ENCODE measurements at places on chromosomes 7 and 10.

- no peak for DNase-seq
Observed at GRCh38 chr7:97851683-97852082, 20.5 kb downstream of the ASNS start.

GRCh38 chr10:18079665-18080295 is 60.4 kb upstream of the CACNB2 start:
- no peak for DNase-seq

- no peak for DNase-seq
Observed at GRCh38 chr10:73872190-73872710, 2.1 kb downstream of the CAMK2G start.

- DNase-seq: no peak
Observed at GRCh38 chr7:121385800-121386179, 10.3 kb downstream of the FAM3C start.

GRCh38 chr10:32959006-32959920 is 1.2 kb upstream of the ITGB1 start:
- DNase-seq: no peak

DNA sequence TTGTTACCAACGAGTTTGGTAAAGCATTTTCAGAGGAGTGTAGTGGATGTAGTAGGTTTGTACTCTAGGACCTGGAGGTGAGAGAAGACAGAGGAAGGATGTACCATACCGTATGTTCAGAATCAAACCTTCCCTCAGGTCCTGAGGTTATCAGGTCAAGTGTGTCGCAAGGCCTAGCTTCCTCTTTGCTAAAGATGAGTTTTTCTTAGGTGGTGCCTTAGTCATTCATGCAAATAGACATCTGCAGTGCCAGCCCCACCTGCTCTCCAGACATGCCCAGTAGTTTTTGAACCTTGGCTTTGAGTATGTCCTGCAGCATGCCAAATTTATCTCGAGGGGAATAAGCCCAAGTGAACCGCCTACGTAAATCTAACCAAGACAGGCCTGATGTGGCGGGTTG is 71.3 kb downstream of the HDAC9 start:
- DNase-seq: no peak

DNA sequence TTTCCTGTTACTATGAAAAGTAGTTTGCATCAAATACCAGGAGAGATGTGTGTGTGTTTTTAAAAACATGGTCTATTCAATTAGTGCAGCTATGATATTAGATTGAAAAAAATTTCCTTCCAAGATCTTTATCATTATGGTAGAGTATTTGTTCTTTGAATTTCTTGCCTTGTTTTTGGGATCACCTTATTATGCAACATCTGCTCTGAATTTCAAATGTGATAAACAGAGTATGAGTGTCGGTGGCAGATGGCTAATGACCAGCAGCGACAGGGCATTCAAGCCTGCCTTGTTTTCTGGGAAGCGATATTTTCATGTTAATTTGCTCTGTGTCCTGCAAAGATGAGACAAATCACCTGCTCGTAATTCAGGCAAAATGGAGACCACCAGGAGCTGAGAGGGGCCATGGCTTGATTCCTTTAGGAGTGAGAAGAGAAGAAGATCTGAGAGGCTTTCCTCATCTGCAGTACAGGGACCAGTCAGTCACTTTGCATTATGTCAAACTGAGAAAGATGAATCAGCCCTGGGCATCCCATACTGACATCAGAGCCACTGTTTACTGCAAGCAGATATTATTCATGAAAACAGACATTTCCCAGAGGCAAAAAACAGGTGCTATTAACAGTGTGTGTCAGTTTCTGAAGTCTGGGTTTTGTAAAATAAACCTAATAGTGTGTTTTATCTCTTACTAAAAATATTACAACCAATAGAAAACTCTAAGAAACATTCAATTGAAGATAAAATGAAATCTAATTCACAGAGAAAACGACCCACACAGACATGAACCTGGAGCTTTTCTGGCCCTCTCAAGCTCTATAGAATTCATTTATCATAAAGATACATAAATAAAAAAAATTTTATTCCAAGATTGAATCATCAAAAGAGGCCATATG is 67.6 kb downstream of the CDK6 start:
- no peak for DNase-seq

- DNase-seq: no peak
Observed at GRCh38 chr7:80440883-80441282, 71.0 kb downstream of the GNAT3 start.

GRCh38 chr7:16428672-16429071 is 7.3 kb upstream of the CRPPA start:
- DNase-seq: no peak

- DNase-seq: peak; percentile 82
Observed at GRCh38 chr7:149285603-149286002, 23.6 kb downstream of the ZNF783 start.

GRCh38 chr7:70585071-70585470 is 546.9 kb upstream of the GALNT17 start:
- no peak for DNase-seq

- no peak for DNase-seq
Observed at GRCh38 chr7:37706804-37707203, 23.2 kb downstream of the GPR141 start.

DNA sequence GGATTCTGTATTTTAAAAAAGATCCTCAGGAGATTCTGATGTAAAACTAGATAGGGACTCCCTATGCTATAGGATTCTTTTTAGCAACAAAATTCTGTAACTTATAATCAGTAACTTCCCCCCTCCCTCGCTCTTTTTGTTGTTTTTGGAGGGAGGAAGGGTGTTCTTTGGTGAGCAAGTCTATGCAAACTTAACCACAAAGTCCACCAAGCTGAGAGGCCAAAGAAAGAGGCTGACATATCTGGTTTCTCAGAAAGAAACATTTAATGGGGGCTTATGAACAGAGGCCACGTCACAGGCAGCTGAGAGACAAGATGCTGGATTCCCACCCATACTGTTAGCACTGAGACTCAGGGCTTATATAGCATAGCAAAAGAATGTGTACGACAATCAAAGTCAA is 14.3 kb upstream of the ABCB5 start:
- no peak for DNase-seq

DNA sequence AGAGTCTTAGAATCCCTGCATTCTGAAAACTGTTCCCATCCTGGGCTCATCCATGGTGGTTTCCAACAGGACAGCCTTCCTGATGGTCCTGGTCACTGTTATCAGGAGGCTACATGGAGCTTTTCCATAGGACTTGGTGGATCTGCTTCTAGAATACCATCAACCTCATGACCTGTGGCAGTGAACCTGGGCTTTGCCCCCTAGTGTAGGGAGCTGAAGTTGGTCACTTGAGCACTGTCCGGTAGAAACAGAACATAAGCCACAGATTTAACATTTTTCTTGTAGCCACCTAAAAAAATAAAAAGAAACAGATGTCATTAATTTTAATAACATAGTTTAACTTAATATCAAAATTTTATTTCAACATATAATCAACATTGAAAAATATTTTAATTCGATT is 165.8 kb downstream of the TMEM178B start:
- no peak for DNase-seq

DNA sequence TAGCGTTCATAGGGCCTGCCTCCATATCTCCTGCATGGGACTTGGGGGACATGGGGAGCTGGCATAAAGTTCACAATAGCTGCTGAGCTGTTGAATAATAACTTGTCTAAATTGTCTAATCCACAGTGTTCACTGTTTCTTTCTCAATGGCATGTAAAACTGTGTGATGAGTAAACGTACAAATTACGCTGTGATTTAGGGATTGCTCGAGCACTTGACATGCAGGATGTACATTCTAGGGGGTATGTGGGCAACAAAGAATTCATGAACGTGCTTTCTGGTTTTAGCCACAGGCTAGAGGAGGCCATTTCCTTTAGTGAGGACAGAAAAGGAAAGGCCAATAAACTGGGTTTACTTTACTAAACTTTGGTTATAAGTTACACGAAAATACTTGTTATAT is 534.2 kb upstream of the ZWINT start:
- DNase-seq: no peak

- DNase-seq: no peak
Observed at GRCh38 chr7:79730971-79731370, 277.5 kb upstream of the MAGI2 start.

- DNase-seq: no peak
Observed at GRCh38 chr7:22275661-22276060, 81.3 kb downstream of the RAPGEF5 start.

DNA sequence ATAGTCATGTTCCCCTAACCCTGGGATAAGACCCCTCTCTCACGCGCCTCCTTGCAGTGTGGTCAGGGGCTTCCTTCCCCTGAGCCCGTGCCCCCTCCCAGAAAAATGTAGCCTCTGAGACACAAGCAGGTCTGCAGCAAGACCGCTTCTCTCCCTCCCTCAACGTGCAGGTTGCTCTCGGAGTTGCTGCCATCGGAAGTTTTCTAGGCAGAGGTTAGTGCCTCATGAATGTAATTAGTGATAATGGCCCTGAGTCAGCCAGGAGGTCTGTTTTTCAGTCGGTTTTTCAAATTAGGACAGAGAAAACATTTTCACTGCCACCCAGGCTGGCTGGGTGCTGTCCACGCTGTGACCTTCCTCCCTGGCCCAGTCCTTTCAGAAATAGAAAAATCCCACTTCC is 43.2 kb upstream of the PRLHR start:
- no peak for DNase-seq

DNA sequence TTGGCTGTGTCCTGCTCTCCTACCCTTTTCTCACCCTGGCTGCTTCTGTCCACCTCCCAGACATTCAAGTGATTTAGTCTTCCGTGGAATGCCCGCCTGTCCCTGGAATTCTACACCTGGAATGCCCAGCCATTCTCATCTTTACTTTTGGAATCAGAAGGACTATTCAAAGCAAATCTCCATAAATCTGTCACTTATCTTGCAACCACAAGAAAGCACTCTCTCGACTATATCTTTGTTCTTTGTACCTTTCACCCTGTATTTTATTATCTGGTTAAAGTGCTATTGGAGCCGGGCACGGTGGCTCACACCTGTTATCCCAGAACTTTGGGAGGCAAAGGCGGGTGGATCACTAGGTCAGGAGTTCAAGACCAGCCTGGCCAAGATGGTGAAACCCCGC is 79.3 kb upstream of the KMT2E start:
- DNase-seq: no peak

- DNase-seq: no peak
Observed at GRCh38 chr7:157727964-157728615, 391.3 kb downstream of the DNAJB6 start.

DNA sequence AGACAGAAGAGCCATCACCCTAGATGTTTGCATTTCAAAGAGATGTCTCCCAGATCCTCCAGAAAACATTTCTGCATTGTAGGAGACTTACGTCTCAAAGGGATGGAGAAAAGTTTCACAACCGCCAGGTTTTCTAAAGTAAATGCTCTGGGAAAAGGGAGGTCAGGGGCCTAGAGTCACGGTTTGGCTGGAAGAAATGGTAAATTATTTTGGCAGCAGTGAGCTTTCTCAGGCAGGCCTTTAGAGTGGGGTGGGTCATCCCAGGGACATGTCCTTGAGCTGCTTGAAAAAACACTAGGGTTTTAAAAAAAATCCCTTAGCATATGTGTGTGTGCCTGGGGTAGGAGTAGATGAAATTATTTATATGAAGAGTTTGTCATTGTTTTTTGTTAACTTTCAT is 728.8 kb downstream of the TYW1 start:
- DNase-seq: no peak

- no peak for DNase-seq
Observed at GRCh38 chr10:15744217-15744865, 24.6 kb upstream of the ITGA8 start.

GRCh38 chr10:6135039-6135438 is 46.2 kb downstream of the RBM17 start:
- no peak for DNase-seq

DNA sequence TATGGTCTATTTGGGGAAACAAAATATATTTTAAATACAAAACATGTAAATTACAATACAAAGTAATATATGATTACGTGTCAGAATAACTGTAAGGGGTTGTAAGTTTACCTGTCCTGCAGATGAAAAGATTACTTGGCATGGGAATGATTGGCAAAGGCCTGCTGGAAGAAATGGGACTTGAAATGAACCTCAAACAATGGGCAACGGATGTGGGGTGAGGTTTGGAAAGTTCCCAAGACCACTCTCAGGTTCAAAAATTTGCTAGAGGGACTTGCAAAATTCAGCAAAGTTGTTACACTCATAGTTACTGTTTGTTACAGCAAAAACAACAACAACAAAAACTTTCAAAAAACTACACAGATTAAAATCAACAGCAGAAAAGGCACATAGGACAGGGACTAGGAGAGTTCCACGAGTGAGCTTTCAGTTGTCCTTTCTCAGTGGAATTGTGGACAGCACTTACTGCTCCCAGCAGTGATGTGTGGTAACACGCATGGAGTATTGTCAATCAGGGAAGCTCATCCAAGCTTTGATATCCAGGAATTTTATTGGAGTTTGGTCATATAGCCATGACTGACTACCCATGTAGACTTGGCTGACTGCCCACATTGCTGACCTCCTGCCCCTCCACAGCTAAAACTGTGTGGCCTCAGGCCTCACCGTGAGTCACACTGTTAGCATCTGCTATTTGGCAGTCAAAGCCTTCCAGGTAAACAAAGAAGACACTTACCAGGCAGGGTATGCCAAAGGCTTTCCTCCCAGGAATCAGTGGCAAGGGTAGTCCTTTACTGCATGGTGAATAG is 43.8 kb downstream of the EXOC6 start:
- DNase-seq: no peak

DNA sequence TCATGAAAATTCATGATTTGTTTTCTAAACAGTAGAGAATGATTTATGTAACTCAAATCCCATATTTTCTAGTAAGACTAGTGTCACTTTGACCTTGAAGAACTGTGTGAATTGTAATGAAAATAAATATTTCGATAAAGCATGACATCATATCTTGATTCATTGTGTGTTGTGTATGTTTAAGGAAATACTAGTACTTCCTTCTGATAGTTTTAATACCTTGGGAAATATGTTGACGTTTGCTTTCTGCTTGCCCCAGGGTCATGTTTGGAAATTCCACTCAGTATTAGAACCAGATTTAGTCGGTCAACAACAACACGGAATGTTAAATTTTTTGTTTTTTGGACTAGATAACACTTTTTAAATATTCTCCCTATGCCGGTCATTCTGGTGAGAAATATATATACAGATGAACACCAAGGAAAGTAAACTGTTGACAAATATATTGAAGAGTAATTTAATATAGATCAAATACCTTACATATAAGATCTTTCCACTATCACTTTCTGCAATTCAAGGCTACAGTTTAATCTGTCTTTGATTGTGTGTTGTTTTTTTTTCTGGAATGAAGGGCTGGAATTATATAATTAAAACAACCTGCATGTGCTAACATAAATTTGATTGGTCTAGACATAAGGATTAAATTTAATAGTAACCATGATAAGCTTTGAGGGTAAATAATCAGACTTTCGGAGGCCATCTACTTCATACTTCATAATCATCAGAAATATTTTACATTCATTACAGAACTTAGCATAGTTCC is 126.2 kb downstream of the MDFIC start:
- no peak for DNase-seq

DNA sequence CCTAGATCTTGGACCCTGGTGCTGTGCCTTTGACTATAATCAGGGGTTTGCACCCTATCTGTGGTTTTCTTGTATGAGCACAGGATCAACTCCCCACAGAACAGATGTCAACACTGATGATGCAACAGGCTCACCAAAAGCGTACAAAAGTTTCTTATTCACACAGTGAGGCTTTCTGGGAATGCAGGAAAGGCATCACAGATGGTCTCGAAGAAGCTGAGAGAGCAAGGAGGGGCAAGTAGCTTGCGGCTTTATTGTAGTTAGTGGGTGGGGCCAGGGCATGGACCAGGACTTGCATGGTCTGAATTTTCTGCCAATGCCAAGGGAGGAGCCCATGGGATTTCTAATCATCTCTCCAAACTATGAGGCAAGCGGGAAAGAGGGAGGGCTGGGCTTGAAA is 46.2 kb downstream of the SEC61G start:
- DNase-seq: no peak
